ENCODE measurements at places on chromosomes 3 and 15. TPM values are rescaled to one million over a fixed set of nuclear protein-coding genes. Genes with fewer than 3 reads are reported as not detected.

The CNTN4 gene
- total RNA-seq: 6.7 TPM

DNA sequence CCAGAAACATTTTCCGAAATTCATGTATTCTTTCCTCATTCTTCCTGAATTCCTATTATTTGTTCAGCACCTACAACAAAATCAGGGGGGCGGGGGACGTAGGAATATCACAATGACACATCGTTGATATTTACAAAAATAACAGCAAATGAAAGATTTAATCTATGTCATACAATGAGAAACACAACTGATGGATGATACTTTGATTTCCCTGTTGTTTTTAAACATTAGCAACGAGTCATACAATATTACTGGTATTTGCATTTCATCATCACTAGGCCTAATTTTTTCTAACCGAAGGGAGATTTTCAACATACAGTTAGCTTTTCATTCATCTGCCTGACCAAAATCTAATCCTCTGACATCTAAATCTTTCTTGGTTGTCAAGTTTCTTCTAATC is 45.3 kb upstream of the INO80 start:
- no peak overlapping the region for H3K4me3 ChIP-seq
- H3K27me3 ChIP-seq: no peaks in the 10 kb centered on the region

DNA sequence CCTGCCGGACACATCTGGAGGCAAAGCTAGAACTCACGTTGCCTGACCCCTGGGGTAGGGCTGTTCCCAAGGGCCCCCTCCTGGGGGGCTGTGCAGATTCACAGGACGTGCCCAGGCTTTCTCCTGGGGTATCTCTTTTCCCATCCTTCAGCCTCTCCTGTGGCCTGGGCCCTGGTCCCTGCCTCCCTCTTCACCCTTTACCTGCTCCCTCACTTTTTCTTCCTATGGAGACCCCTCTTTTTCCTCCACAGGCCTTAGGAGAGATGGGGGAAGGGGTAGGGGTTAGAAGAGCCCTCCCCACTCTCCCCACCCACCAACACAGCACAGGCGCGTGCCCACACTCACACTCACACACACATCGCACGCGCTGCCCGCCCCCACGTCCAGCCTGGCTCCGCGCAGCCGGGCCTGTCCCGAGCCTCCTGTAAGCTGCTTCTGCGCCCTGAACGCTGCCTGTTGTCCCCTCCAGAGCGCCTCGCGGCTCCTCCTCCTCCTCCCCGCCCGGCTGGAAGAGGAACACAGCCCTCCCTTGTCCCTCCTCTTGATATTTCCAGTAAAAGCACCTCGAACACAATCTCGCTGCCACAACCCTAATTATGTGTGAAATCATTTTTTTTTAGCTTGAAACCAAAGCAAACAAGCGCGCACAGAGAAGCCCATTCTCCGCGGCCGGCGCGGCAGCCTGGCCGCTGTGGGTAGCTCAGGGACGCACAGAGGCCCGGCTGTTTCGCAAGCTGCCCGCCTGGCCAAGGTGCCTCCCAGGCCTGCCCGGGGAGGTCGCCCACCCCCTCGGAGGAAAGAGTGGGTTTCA is 33.9 kb upstream of the ACAN start:
- no peak for DNase-seq
- no peaks in the 10 kb centered on the region for H3K4me1 ChIP-seq
- no peaks in the 10 kb centered on the region for H3K36me3 ChIP-seq
- H3K4me3 ChIP-seq: peak overlapping the region; percentile 13
- H3K27ac ChIP-seq: no peak overlapping the region

GRCh38 chr3:115691964-115692363 is 68.7 kb downstream of the GAP43 start:
- no peaks in the 10 kb centered on the region for H3K36me3 ChIP-seq
- no peak overlapping the region for H3K27ac ChIP-seq
- H3K4me1 ChIP-seq: peaks cover 5% of the 10 kb centered on the region
- no peaks in the 10 kb centered on the region for H3K27me3 ChIP-seq

DNA sequence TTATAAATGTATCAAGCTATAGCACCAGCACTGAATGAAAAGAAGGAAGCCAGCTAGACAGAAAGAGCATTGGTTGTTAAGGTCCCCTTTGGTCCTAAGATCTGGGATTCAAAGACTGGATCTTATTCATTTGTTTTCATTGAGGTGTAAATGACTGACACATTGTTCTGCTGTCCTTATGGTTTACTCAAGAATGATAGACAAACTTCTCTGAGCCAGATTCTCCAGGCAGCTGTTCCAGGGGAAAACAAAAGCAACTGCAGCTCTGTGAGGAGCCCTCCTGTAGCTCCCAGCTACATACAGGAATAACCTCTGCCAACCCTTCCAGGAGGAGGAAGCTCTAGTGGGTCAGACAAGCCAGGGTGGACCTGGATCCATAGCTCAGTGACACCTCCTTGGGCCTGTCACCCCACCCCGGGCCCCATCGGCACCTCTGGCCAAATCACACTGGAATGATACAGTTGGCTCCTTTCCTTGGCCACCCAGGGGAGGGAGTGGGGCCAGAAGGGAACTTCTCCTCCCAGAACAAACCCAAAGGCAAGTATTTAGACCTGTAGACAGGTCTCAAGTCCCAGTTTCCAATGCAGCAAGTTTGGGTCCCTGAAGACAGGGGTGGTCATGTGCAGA is 57.8 kb downstream of the ZNF621 start:
- no peaks in the 10 kb centered on the region for H3K36me3 ChIP-seq
- H3K4me1 ChIP-seq: peaks cover 16% of the 10 kb centered on the region
- H3K4me3 ChIP-seq: no peak overlapping the region
- no peak overlapping the region for H3K27ac ChIP-seq
- DNase-seq: no peak
- no peaks in the 10 kb centered on the region for H3K27me3 ChIP-seq

The TMCO5A gene
- not detected for total RNA-seq

- H3K36me3 ChIP-seq: no peaks in the 10 kb centered on the region
- DNase-seq: no peak
- H3K27ac ChIP-seq: no peak overlapping the region
- H3K4me1 ChIP-seq: no peaks in the 10 kb centered on the region
- no peaks in the 10 kb centered on the region for H3K27me3 ChIP-seq
These were observed 61.4 kb upstream of the CLDN18 start for GRCh38 chr3:137948400-137949072.

- no peak overlapping the region for H3K4me3 ChIP-seq
- no peaks in the 10 kb centered on the region for H3K27me3 ChIP-seq
- H3K27ac ChIP-seq: peak overlapping the region; percentile 85
- no peaks in the 10 kb centered on the region for H3K36me3 ChIP-seq
- no peak for DNase-seq
- peaks cover 34% of the 10 kb centered on the region for H3K4me1 ChIP-seq
These were observed 18.0 kb downstream of the ZDHHC19 start for GRCh38 chr3:196193133-196193735.

DNA sequence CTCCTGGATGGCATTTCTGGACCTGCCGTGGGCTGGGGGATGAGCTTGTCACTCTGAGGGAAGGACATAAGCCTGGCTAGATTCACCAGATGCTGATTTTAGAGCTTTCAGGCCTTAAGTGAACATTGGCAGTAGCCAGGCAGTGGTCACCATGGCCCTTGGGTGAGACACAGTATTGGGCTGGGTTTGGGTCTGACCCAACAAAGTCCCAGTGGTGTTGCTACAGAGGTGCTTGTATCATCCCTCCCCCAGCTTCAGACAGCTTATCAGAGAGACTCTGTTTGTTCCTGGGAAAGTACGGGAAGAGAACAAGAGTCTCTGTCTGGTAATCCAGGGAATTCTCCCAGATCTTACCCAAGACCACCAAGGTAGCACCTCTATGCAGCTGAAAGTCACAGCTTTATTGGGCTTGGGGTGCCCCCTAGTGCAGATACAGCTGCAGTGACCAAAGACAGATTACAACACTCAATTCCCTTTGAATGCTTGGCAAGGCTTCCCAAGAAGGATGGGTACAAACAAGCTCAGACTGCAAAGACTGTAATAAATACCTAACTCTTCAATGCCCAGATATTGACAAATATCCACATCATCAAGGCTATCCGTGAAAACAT is 9.8 kb upstream of the RUVBL1 start:
- H3K36me3 ChIP-seq: no peaks in the 10 kb centered on the region
- H3K27ac ChIP-seq: no peak overlapping the region
- H3K27me3 ChIP-seq: no peaks in the 10 kb centered on the region
- H3K4me1 ChIP-seq: no peaks in the 10 kb centered on the region
- no peak overlapping the region for H3K4me3 ChIP-seq

DNA sequence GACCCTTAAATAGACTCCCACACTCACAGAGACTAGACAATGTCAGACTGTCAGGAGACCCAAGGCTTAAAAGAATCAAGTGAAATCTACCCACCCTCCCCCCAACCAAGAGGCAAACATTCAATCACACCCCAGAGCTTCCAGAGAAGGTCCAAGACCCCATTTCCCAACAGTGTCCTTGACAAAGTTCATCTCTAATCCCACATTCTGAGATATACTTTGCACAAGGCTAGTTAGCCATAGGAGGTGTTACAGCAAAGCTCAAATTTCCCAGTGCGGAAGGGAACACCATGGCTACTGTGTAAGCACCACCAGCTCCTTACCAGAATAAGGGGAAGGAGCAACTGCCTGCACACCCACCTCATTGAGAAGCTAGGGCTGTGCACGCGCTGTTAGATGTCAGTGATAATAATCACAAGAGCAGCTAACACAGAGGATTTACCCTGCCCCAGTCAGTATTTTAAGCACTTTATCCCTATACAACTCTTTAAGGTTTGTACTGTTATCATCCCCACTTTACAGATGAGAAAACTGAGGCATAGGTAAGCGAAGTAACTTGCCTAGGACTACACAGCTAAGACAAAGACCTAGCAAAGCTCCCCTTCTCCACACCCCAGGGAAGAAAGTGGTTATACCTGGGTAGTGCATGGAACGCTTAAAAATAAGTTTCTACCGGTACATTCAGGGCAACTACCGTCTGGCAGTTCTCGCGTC is 17.3 kb downstream of the SPATA12 start:
- H3K27ac ChIP-seq: no peak overlapping the region
- DNase-seq: no peak
- H3K4me3 ChIP-seq: peak overlapping the region; percentile 60
- no peaks in the 10 kb centered on the region for H3K36me3 ChIP-seq

GRCh38 chr3:49343163-49343562 is 3.3 kb upstream of the USP4 start:
- H3K4me3 ChIP-seq: no peak overlapping the region
- no peaks in the 10 kb centered on the region for H3K36me3 ChIP-seq
- H3K4me1 ChIP-seq: peaks cover 39% of the 10 kb centered on the region
- H3K27me3 ChIP-seq: no peaks in the 10 kb centered on the region
- no peak overlapping the region for H3K27ac ChIP-seq

DNA sequence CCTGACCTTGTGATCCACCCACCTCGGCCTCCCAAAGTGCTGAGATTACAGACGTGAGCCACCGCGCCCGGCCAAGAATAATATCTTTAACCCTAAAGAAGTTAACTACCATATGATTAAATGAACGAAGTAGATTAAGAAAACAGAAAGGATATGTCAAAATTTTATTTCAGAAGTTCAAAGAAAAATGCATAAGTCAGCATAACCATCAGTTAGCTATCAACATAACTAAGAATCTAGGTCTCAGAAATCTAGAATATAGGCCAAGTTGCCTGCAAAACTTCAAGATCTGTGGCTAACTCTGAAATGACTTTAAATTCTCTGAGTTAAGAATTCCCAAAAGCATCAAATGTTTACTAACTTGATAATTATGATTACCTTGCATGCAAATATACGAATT is 38.0 kb downstream of the INO80 start:
- peaks cover 36% of the 10 kb centered on the region for H3K36me3 ChIP-seq
- no peak for DNase-seq
- no peaks in the 10 kb centered on the region for H3K27me3 ChIP-seq
- no peak overlapping the region for H3K4me3 ChIP-seq

The CSTA gene
- not detected for total RNA-seq

The MOBP gene
- 0.17 TPM for total RNA-seq

DNA sequence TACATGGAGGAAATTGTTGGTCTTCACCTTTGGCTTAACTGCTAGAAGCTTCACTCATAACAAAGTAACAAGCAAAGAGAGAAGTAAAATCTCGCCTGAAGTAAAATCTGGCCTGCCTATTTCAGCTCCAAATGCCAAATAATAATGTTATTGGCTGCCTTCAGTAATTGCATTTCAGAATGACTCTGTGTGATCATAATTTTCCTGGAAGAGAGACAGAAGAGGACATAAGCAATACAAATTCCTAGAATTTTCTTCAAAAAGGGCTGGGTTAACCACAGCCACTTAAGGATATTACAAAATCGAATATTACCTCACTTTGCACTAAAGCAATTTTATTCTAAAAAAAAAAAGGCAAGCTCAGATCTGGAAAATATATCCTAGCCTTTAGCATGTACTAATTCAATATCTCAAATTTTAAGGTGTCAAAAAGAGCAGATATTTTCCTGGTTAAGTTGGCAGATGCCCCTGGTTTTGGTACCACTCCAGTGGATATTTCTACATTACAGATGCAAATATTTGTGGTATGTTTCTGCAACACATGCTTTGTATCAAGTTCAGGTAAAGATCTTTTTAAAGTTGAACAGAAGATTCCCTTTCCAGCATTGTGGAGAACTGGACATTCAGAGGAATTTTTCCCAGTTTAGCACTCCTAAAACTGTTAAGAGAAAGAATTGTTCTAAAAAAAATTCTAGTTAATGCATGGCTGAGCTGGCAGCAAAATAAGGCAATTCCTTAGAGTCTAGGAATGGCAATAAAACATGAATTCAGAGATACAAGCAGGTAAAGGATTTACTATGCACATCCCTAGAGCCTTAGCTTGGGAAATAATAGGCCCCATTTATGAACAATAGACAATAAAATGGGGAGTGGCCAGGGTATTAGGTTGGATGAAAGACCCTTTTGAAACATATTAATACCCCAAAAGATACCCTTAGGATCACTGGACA is 116.7 kb downstream of the STAC start:
- H3K27me3 ChIP-seq: no peaks in the 10 kb centered on the region
- no peaks in the 10 kb centered on the region for H3K36me3 ChIP-seq
- no peak overlapping the region for H3K27ac ChIP-seq
- DNase-seq: no peak
- H3K4me1 ChIP-seq: no peaks in the 10 kb centered on the region
- H3K4me3 ChIP-seq: no peak overlapping the region

DNA sequence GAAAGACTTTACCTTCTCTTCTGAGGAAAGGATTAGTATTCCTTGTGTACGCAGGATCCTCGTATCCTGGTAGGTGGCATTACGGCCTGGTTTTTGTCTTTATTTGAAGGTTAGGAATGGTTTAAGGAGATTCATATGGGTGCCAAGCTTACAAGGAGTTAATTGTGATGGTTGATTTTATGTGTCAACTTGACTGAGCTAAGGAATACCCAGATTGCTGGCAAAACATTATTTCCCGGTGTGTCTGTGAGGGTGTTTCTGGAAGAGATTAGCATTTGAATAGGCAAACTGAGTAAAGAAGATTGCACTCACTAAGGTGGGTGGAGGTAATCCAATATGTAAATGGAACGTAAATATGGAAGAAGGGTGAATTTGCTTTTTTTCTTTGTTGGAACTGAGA is 44.4 kb upstream of the ABI3BP start:
- no peak overlapping the region for H3K27ac ChIP-seq
- no peaks in the 10 kb centered on the region for H3K27me3 ChIP-seq
- H3K36me3 ChIP-seq: no peaks in the 10 kb centered on the region
- DNase-seq: no peak
- H3K4me3 ChIP-seq: no peak overlapping the region

The PPP1R14D gene
- total RNA-seq: not detected

The GOLGA6L7 gene
- total RNA-seq: not detected

The DUOX2 gene
- 0.05 TPM for total RNA-seq

Measured in heart left ventricle (tissue), 16 donors.